ENCODE measurements at places on chromosomes 16 and 17. TPM values are rescaled to one million over a fixed set of nuclear protein-coding genes. Genes with fewer than 3 reads are reported as not detected.

DNA sequence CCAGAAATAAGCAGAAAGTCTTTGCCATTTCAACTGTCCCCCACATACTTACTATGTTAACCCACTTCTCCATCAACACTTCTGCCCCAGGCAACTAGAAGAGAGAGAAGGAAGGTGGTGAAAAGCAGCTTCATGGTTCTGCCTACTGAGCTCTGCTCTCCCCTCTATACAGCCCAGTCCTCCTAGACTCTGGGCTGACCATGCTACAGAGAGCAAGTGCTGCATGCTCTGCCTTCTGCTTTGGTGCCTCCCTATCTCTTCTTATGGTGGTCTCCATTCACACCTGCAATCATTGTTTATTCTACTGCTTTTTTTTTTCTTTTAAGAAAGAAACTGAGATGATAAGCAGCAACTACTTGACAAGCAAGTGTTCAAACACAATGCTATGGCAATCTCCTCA is 20.3 kb upstream of the CD300E start:
- DNase-seq, result no peak

DNA sequence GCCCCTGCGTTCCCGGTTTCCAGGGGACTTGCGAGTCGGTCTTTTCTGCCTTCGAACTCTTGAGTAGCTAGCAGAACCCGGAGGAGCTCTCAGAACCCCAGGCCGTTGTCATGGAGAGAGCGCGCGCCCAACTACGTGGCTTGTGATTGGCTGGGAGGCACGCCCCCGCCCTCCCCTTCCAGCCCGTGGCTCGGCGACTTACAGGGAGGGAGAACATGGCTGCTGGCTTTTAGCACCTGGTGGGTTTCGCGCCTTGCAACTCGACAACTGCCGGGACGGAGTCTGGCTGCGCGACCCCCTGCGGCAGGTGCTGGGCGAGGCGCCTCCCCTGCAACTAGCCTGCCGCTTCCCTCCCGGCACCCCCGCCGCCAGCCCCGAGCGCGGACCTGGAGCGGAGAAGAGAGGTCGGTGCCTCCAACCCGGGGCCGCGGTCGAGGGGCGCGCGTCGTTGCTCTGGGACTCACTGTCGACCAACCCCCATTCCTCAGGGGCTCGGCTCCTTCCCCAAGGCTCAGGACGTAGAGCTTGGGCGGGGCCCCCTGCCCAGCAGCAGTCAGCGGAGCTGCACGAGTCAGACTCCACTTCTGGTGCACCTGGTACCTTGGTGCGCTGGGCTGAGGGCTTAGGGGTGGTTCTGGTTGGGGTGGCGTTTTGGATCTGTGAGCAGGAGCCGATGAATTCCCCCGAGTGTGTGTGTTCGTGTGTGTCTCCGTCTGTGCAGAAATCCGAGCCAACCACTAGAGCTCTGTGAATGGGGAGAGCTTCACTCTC is 9.0 kb upstream of the ZFP90 start:
- peak; percentile 68 for DNase-seq

- DNase-seq, result no peak
Observed at GRCh38 chr16:25693631-25694030, 1.9 kb downstream of the HS3ST4 start.

DNA sequence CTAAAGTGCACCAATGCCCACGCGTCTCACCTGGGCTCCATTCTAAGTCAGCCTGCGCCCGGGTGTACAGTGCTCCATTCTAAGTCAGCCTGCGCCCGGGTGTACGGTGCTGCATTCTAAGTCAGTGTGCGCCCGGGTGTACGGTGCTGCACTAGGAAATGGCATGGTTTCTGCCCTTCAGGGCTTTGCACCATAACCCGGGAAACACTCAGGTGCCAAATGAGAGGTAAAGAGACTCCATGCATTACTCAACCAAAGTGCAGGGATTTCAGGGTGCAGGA is 29.2 kb upstream of the FASN start:
- no peak for DNase-seq

The CEP112 gene
- total RNA-seq, result 13.9 TPM
